ENCODE measurements at places on chromosomes 6 and 20.

DNA sequence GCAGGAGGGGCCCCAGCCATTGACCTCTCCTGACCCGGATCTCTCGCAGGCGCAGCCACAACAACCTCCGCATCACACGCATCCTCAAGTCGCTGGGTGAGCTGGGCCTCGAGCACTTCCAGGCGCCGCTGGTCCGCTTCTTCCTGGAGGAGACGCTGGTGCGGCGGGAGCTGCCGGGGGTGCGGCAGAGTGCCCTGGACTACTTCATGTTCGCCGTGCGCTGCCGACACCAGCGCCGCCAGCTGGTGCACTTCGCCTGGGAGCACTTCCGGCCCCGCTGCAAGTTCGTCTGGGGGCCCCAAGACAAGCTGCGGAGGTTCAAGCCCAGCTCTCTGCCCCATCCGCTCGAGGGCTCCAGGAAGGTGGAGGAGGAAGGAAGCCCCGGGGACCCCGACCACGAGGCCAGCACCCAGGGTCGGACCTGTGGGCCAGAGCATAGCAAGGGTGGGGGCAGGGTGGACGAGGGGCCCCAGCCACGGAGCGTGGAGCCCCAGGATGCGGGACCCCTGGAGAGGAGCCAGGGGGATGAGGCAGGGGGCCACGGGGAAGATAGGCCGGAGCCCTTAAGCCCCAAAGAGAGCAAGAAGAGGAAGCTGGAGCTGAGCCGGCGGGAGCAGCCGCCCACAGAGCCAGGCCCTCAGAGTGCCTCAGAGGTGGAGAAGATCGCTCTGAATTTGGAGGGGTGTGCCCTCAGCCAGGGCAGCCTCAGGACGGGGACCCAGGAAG, 4.5 kb upstream of the COL9A3 start:
- no peak for DNase-seq

- no peak for DNase-seq
These were observed 161.4 kb downstream of the PDE7B start for GRCh38 chr6:136012943-136013342.

- no peak for DNase-seq
These were observed 273.2 kb downstream of the CD83 start for GRCh38 chr6:14390805-14391204.

DNA sequence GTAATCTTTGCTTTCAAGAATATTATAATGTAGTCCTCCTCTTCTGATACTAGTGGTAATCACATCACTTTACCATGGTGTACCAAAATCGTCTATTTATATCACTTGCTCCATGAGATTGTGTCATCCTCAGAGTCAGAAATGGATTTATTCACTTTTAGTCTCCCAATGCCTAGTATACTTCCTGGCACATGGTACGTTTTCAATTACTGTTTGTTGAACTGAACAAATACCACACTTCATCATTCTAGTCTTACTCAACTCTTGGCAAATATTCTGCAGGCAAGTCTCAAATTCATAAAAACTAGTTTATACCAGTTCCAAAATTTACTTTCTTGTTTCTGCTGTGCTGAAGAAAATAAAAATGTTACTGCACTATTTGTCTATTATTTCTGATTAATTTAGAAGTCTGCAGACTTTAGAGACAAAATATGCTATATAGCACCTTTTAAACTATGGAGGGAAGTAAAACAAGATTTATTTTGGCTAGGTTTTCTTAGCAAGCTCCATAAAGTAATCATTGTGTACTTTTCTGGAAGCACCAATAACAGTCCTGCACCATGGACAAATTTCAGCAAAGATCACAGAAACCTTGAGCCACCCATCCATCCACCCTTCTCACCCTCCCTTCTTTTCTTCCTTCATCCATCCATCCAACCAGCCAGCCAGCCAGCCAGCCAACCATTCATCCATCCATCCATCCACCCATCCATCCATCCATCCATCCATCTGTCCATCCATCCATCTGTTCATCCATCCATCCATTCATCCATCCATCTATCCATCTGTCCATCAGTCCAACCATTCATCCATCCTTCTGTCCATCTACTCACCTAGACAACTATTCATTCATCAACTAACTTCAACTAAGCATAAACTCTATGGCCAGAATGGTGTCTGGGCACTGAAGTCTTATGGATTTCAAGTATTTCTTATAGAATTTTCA, 102.1 kb upstream of the STMND1 start:
- DNase-seq, result no peak

DNA sequence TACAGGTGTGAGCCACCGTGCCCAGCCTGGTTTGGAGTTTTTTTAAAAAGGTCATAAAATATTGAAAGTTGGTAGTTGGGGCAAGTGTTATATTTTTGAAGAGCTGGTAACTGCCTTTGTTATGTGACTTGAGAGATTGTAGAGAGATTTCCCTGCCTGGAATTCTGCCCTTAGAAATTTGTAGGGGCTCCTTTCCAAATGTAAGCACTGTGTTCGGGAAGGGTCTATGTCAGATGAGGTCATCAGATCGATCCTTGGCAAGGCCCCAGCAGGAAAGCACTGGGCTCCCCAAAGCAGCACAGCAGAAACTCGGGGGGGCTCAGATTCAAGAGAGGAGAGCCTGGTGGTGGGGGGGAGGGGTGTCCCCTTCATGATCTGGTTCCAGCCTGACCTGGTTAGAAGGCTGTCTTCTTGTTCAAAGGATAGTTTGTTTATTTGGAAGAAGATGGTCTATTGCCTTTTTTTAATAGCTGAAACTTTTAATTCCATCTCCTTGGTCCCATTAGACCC, 220.2 kb downstream of the UST start:
- DNase-seq, result no peak

GRCh38 chr20:49237531-49237930, 18.3 kb downstream of the DDX27 start:
- no peak for DNase-seq

DNA sequence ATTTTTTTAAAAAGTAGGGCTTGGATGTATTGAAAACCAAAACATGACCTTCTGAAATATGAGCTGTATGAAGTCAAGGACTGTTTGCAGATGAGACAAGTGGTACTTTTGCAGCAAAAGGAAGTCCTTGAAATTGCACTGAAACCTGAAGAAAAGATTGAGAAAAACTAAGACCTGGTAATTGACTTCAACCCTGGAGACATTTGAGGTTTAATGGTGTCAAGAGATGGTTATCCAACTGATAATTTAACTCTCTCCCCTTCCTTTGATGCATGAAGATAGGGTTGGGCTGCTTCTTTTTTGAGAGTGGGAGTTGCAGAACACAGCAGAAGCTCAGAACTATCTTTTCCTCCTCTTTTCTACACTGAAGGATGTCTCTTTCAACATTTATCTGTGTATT, 180.9 kb upstream of the DTNBP1 start:
- DNase-seq, result no peak

DNA sequence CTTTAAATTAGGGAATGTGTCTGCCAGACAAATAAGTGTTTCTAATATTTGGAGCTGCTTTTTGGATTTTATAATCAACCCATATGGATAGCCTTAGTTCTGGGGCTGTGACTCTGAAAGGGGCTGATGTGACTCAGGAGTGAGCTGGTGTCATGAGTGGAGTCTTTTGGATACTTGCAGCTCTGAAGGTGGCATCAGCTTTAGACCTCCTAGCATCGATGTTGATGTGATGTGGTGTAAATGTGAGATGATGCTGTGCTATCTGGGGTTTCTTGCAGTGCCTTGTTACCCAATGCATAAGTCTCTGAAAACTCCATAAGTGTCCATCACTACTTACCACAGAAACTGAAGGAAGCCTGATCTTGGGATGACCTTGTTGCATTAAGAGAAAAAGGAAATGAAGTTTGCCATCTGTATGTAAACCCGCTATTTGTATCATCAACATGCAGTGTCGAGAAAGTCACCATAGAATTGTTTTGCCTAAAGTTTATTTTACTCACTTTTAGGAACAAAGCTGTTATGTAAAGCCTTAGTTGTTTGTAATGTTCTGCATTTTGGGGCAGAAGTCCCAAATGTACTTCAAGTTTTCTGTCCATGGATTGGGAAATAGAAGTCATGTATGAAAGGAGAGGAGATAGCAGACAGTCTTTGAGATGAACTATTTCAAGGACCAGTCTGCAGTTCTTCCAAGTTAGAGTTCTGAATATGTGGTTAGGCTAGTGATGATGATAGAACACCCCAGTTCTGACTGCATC, 8.0 kb downstream of the FOXO3 start:
- DNase-seq, result no peak

DNA sequence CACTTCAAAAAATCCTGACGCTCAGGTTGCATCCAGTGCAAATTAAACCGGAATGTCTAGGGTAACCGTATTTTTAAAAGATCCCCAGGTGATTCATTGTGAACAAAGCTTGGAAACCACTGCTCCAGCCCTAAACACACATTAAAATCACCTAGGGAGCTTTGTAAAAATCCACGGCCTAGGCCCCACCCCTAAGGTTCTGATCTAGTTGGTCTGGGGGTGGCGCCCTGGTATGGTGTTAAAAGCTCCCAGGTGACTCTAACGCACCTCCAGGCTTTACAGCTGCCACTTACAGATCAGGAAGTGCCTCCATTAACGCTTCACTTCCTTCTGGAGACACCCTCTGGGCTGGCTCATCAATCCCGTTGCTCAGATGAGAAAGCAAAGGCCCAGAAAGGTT, 92.2 kb downstream of the GRM4 start:
- no peak for DNase-seq
